ENCODE measurements at places on chromosomes 1 and 21.

DNA sequence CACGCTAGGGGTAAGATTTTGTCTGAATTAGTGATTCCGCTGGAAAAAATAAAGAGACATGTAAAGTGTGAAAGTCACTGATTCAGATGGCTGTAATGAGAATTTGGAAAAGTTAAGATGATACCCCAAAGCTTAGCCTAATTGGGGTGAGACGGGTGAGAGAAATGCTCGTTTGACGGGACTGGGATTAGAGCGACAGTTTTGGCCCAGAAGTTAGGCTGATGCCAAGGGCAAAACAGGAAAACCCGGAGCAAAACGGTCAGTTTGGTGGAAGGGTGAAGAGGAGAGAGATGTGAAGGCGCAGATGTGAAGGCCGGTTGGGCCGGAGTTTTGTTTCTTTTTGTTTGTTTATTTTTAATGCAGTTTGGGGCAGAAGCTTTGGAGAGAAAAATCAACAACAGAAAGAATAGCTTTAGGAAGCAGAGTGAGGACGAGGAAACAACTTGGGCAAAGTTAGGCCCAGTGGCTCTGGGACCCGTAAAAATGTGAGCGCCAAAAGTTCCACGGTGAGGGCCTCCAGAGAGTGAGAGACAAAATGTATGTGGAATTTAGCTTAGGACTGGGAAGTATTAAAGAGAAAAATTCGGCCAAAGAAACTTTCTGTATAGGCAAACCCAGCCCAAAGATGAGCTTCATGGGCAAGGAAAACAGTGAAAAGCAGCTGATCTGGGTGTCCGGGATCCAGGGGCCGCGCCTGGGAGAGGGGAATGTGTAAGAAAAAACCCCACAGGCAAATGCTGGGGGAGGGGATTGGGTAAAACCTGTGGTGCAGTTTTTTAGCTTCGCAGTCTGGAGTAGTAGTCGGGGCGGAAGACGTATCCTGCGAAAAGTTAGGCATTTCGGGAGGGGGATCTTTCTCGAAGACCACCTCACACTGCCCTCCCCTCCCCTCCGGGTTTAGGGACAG is 1.2 kb downstream of the DMRTA2 start:
- peak; percentile 1 for DNase-seq

GRCh38 chr1:77900687-77901293 is 12.4 kb downstream of the NEXN start:
- peak; percentile 67 for DNase-seq

DNA sequence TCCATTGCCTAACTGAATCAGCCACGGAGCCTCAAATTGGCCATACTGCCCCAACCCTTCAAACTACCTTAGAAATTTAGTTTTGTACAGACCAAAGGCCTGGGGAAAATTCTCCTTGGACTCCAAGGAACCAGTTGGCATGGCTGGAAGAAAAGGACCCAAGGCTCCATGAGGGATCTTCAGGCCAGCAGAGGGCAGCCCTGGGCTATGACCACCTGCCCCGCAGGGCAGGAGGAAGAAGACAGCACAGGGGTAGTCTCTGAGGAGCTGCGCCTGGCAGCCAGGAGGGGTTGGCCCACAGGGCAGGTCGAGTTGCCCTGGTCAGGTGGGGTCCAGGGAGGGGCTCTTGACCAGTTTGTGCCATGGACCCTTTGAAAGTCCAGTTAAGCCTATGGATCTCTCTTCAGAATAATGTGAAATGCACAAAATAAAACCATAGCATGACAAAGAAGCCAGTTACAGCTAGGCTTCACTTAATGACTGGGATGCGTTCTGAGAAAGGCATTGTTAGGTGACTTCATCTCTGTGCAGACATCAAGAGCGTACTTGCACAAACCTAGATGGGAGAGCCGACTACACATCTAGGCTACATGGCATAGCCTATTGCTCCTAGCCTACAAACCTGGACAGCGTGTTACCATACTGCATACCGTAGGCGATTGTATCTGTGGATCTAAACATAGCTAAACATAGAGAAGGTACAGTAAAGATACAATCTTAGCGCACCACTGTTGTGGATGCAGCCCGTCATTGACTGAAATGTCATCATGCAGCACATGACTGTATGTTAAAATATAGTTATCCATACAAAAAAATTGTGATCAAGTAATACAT is 26.1 kb downstream of the CACNA1S start:
- DNase-seq, result peak; percentile 81

DNA sequence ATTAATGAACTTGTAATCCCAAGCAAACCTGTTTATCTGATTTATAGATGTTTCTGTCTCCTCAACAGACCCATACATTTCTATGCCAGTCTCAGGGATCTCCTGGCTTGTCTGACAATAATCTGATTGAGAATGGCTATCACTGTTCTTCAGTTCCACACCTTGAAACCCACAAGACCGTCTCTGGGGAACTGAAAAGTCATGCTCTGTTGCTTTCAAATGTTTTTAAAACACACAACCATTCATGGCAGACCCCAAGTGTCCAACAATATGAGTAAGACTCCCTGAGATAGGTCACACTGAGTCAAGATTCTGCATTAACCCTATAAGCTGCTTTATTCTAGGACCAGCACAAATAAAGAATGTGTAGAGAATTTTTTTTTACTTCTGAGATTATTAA is 611.2 kb upstream of the PLXNA2 start:
- no peak for DNase-seq

DNA sequence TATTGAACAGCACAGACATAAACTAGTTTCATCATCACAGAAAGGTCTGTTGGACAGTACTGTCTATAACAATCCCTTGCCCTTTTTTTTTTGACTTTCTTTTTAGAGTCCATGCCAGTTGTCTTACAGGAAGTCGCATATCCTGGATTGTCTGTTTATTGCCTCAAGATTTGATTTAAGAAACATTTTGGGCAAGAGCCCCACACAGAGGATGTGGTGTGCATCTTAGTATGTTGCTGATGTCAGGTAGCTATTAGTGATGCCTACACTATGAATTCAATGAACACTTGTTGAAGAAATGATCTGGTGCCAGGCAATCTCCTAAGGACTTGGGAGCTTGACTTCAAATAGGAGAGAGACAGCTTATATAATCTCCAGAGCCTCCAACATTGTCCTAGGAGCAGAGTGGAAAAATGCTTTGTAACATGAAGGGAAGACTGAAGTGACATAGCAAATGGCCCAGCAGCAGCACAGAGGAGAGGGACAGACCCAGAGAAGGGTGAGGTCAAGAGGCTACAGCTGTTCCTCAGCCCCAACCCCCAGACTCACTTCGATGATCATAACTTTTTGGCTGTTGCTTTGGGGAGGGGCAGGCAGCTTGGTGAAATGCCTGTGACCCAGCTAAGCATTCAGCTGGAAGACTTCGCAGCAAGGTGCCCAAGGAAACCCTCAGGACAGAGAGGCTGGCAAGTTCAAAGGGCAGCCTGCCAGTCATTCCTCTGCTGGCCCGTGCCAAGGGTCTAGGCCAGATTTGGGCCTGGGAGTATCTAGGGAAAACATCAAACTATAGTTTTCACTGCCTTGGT is 7.5 kb upstream of the RAB29 start:
- no peak for DNase-seq

GRCh38 chr21:35616090-35616489 is 444.2 kb downstream of the SETD4 start:
- DNase-seq, result no peak

DNA sequence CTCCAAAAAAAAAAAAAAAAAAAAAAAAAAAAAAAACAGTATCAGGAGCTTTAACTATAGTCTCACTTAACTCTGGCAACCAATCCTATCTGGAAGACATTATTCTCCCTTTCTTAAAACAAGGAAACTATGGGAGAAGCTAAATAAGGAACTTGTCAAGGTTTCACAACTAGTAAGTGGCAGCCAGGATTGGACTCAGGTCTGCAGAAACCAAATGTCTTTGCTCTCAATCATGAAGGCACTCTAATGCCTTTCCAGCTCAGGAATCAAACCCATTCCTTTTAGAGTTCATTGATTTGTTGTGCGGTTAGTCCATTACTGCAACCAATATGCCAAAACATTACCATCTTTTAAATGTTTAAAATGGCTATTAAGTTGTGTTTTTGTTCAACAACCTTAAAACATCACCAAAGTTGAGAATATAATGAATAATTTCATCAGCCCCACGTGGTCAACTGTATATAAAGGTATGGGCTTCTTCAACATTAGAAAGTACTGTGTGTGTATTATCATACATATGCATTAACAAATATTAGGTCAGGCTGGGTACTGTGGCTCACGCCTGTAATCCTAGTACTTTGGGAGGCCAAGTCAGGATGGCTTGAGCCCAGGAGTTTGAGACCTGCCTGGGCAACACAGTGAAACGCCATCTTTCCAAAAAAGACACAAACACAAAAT is 1.5 kb downstream of the EPRS1 start:
- DNase-seq, result no peak

GRCh38 chr1:234214129-234214910 is 158.9 kb upstream of the COA6 start:
- DNase-seq, result peak; percentile 55
